ENCODE measurements at places on chromosomes 4 and X. TPM values are rescaled to one million over a fixed set of nuclear protein-coding genes. Genes with fewer than 3 reads are reported as not detected.

TRIML2 gene
- not detected for total RNA-seq

PAGE5 gene
- total RNA-seq: not detected

NEUROG2 gene
- total RNA-seq: not detected

ZNF157 gene
- not detected for total RNA-seq

GAGE1 gene
- not detected for total RNA-seq

ASMT gene
- total RNA-seq: 0.12 TPM

TAF9B gene
- 21.3 TPM for total RNA-seq

ANXA5 gene
- total RNA-seq: 964 TPM

SSX4 gene
- not detected for total RNA-seq

RADX gene
- 1.7 TPM for total RNA-seq

SPATA18 gene
- total RNA-seq: 25.2 TPM

RBM46 gene
- total RNA-seq: 0.12 TPM

AMBN gene
- not detected for total RNA-seq

CSN1S1 gene
- not detected for total RNA-seq

TCP11X2 gene
- total RNA-seq: 0.16 TPM

METTL14 gene
- 20.3 TPM for total RNA-seq

GABRG1 gene
- total RNA-seq: not detected

SULT1B1 gene
- total RNA-seq: under 0.01 TPM

TMPRSS11D gene
- total RNA-seq: not detected

P2RY8 gene
- total RNA-seq: not detected

CAMK2D gene
- 142 TPM for total RNA-seq

LYAR gene
- 5.0 TPM for total RNA-seq

SSX2B gene
- not detected for total RNA-seq

TGIF2LX gene
- total RNA-seq: not detected

CXCL1 gene
- 166 TPM for total RNA-seq

YY2 gene
- 1.6 TPM for total RNA-seq

HOPX gene
- total RNA-seq: not detected

OTUD6A gene
- not detected for total RNA-seq

PCDH11X gene
- total RNA-seq: under 0.01 TPM

TLR10 gene
- total RNA-seq: not detected

SLC2A9 gene
- 1.6 TPM for total RNA-seq

NOX1 gene
- not detected for total RNA-seq

KLB gene
- total RNA-seq: not detected

All from hair follicle dermal papilla cell (primary cell).